ENCODE measurements at places on chromosomes 6 and 20.
A peak's percentile ranks its signal among the peaks of the same experiment; 100 is the strongest.

DNA sequence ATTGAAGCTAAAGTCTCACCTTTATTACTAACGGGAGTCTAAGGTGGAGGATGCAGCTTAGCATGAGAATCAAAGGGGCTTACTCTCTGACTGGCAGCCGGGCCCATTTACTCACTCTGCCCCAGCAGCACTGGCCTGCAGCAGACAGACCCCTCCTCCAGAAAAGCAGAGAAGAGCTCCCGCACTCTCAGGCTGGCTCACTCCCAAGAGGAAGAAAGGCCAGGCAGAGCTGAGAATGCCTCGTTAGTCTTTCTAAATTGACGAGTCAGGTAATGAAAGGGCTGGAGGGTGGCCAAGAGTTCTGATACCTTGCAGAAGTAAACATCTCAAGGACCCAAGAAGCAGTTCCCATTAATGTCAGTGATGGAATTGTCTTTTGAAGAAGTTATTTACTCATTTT, 44.5 kb upstream of the IL20RA start:
- DNase-seq: no peak

GRCh38 chr6:118768904-118769325, 117.5 kb upstream of the CEP85L start:
- DNase-seq: no peak

DNA sequence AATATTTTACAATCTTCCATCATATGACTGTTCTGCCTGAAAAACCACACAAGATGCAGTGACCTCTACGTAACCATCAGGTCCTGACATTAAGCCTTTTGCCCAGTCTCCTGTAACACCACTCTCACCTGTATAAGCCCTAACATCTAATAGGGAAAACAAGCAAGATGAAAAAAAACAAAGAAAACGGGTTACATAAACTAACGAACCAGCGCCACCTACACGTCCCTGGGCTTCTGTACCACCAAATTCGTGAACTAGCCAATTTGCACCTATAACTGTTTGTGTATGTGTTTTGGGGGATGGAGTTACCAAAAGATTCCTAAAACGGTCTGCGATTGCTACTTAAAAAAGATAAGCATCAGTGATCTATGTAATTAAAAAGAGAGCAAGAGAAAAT, 70.2 kb downstream of the BLOC1S5 start:
- DNase-seq: no peak

DNA sequence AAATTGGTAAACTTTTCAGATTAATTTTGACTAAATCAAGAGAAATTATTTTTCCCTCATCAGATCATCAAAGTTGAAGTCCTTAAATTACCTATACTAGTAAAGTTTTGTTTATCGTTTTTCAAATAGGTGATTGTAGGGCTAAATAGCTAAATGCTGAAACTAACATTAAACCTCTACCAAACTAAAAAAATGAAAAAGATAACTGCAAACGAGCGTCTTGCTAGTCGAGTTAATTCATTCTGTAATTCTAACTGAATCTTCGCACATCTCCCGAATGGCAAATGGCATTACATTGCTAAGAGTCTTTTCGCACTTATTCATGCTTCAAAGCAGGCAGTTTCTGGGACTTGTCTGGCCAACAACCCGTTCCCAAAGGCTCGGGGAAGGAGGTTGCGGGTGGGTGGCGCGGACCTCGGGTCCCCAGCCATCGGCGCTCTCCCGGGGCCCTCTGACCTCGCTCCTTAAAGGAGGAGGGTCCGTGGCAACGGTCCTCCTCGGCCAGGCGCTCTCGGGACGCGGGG, 43.8 kb downstream of the POPDC3 start:
- DNase-seq: no peak

GRCh38 chr6:43779852-43780236, 9.8 kb downstream of the VEGFA start:
- no peak for DNase-seq

DNA sequence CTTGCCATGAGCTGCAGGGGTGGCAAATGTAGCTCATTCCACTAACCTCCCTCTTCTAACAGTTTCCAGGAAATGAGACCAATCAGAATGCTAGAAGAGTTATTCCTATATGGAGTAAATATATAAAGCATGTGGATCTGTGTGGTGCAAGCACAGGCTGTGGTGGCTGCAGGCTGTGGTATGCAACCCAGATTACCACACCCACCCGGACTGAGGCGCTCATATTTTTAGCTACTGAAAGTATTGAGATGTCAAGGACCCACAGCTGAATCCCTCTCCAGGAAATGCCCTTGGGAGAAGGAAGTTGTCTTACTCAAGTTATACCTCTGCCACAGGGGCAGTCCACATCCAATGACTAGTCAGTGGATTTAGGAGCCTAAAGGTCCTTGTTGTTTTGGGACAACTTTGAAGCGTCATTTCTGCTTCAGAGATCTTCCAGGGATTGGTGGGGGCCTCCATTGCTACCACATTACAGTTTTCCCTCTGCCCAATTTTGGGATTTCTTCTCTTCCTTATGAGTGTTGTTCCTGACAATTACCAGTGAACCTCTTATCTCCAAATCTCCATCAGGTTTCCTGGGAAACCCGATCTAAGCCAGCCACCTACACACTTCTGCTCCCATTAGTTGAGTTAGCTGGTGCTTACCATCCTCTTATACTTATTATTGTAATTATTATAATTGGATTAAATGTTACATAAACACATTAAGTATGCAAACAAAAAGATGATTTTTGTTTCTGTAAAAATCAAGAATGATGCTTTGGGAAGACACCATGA, 12.1 kb upstream of the REPS1 start:
- DNase-seq: no peak

DNA sequence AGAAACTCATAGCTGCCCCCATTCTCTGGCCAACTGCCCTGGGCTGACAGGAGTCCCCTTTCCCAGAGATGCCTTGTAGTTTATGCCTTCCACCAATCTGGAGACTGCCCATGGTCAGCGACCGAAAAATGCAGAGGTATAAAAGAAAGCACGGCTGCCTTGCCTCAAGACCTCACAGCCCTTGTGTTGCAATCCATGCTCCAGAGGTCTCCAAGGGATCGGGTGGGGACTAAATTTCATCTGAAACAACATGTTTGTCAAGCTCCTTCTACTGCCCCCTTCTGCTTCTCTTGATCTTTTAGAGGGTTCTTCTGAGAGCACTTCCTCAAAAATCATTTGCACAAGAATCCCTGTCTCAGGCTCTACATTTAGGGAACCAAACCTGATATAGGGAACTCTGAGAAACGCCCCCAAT, 128.8 kb downstream of the PLCB1 start:
- no peak for DNase-seq

DNA sequence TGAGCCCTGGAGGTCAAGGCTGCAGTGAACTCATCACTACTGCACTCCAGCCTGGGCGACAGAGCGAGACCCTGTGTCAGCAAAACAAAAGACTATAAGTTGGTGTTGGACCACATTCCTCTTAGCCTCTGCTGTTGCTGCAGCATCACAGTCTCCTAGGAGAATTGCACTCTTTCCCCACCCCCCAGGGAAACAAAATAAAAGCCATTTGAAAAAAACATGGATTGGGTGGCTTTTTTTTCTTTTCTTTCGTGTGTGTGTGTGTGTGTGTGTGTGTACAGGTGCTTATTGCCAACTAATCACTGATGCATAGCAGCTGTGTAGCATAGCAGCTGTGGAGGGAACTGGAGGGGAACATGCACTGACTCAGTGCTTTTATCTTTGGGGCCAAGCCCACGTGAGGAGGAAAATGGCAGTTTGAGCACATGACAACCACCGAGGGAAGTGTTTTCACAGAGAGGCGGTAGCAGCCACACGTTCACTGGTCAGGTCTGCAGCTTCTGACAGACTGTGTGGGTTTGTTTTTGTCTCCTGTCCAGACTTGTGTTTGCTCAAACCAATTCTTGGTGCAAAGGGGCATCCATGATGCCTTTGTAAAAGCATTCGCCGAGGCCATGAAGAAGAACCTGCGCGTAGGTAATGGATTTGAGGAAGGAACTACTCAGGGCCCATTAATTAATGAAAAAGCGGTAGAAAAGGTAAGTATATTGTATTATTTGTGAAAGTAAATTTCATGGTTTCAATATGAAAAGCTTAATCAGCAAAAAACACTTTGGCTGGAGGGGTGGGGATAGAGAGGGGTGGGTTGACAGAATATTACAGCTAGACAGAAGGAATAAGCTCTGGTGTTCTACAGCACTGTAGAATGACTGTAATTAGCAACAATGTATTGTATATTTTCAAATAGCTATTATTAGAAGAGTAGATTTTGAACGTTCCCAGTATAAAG, 27.7 kb downstream of the ALDH5A1 start:
- DNase-seq: peak; percentile 68

GRCh38 chr20:35571555-35571954, 29.7 kb downstream of the ERGIC3 start:
- no peak for DNase-seq

- DNase-seq: no peak
These were observed 36.0 kb downstream of the PIM1 start for GRCh38 chr6:37205997-37206340.

Measured in Jurkat, Clone E6-1 (cell line).